ENCODE measurements at places on chromosomes 7 and 10.

DNA sequence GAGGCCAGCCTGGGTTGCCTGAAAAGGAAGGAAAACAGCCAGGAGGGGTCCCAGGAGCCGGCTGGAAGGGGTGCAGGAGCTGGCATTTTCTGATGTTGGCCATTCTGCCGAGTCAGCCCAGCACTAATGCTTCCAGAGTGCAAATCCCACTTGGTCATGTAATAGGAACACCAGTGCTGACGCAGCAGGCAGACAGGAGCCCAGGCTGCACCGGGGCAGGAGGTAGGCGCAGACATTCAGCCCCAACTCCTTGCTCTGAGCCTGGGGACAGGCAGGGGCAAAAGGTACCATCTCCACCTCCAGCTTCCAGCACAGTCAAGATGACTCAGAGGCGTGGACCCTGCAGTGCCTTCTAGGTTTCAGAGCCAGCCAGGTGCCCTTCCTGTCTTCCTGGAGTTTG, 10.2 kb upstream of the YWHAG start:
- no peak for DNase-seq

DNA sequence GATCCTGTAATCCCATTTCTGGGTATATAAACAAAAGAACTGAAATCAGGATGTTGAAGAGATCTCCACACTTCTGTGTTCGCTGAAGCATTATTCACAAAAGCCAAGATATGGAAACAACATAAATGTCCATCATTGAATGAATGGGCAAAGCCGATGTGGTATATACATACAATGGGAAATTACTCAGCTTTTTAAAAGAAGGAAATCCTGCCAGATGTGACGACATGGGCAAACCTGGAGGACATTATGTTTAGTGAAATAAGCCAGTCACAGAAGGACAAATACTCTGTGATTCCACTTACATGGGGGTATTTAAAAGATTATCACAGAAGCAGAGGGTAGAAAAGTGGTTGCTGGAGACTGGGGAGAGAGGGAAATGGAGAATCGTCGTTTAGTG, 23.9 kb upstream of the FAM107B start:
- no peak for DNase-seq

- no peak for DNase-seq
Measured at GRCh38 chr7:106430103-106430502, 145.3 kb upstream of the NAMPT start.

- DNase-seq: no peak
Measured at GRCh38 chr7:2570021-2570420, 11.2 kb downstream of the IQCE start.

DNA sequence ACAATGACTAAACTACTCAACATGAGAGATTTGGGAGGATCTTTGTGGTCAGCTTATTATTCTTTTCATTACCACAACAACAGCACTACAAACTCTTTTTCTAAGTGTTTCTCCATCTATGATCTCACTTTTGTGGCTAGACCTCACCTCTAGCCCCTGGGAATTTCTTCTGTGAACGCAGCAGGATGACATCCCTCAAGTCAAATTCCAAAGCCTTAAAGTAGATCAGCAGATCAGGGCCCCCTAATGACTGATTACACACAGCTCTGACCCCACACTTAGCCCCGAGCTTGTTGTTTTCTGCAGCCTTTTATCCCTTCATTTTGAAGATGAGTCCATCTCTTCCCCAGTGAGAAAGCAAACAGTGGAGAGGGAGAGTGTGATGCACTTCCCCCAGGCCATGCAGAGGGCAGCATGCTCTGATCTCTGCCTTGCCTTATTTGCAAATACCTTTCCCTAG, 27.3 kb downstream of the TFAM start:
- no peak for DNase-seq

DNA sequence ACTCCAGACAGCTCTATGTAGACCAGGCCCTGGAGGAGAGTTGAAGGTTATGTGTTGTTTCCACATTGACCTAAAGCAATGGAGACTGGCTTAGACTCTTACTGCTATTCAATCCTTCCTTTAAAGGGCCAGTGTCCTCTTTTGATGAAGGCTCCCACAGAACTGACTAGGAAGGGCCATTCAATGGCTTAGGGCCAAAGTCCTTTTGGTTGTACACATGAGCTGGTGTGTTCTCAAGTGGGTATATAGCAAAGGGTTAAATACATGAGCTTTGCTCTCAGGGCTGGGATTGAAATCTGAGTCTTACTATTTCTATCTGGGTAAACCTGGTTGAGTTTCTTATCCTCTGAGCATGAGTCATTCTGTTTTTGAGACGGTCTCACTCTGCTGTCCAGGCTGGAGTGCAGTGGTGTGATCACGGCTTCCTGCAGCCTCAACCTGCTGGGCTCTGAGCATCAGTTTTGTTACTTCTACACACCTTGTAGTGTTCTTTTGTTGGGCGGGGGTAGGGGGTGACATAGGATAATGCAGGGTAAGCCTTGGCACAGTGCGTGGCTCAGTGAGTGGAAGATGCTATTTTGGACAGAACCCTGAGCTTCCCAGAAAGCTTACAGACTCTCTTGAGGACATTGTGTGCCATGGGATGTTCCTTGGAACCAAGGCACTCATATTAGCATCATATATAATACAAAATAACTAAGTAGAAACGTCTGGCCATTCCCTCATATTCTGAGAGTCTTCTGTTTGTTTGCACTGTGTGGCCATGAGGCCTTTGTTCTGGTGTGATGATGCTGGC, 90.1 kb downstream of the ABCC2 start:
- DNase-seq: no peak

DNA sequence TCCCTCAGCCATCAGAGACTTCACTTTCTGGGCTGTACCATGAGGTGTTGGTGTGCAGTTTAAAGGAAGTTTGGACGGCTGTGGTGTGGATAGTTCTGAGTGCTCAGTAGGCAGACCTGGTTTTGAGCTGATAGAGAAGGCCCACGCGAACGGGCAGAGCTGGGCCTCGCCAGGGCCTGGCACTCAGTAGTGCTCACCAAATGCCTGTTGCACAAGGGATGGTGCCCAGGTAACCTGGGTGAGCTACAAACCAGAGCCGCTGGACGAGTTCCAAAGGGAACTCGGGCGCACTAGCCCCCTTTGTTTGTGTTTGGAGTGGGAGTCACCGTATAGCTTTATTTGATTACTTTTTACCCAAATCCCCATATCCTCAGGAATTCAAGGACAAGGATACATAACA, 95.5 kb downstream of the LHPP start:
- no peak for DNase-seq

DNA sequence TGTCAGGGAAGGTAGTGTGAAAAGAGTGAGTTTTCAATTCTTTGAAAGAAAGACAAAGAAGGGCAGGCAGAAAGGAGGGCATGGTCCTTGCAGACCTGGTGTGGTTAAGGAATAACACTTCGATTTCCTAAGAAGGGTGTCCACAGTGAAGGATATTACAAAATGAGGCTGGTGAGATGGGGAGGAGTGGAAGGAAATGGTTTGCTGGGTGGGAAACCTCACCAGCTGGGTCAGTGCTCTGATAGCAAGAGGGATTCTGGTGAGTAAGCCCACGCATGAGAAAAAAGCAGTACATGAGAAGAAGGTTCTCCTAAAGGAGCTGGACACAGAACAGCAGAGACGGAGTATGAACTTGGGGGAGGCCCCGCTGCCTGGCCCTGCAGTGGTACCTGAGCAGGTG, 230.6 kb upstream of the PLXNA4 start:
- DNase-seq: no peak

- DNase-seq: no peak
Measured at GRCh38 chr10:127905001-127905847, 1.7 kb upstream of the PTPRE start.

Data from CD8-positive, alpha-beta memory T cell (primary cell).